Spinal cord (tissue), 10 donors: ENCODE measurements at places on chromosomes 3 and 15. TPM values are rescaled to one million over a fixed set of nuclear protein-coding genes. Genes with fewer than 3 reads are reported as not detected.

The BNC1 gene
- 0.15 TPM for polyA plus RNA-seq

- no peaks in the 10 kb centered on the region for H3K4me1 ChIP-seq
- peaks cover 8% of the 10 kb centered on the region for H3K36me3 ChIP-seq
- no peak overlapping the region for H3K4me3 ChIP-seq
- no peak for DNase-seq
- H3K27me3 ChIP-seq, result no peaks in the 10 kb centered on the region
These were observed 4.9 kb downstream of the NANOGP8 start for GRCh38 chr15:35080226-35080625.

DNA sequence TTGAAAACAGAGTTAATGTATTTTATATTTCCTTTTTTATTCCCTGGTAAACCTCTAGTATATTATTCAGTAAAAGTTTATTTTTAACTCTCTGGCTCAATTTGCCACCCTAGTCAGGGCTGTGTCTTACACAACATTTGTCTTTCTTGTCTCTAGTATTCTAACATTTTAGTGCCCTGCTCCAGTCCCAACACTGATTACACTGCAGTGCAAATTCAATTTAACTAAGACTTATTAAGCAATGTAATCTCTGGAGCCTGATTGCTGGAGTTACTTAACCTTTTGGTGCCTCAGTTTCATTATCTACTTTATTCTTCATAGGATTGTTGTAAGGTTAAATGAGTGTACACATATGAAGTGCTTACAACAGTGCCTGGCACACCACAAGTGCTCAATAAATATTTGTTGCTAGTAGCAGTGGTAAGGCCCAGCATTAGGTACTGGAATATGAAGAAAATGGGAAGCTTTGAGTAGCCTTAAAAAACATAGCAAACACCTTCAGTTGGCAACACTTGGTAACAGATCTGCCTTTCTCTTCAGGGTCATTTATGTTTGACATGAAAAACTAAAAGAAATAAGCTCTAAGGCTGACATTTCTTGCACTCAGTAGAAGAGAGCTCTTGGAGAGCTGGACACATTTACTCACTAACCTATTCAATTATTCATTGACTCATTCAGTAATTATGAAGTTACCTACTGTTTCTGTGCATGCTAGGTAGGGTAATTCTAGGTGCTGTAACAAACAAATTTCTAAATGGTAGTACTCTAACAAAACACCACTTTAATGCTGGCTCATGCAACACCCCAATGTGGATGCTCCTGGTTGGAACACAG, 364.5 kb upstream of the EPHA3 start:
- no peaks in the 10 kb centered on the region for H3K27me3 ChIP-seq
- H3K27ac ChIP-seq, result no peak overlapping the region
- no peaks in the 10 kb centered on the region for H3K4me1 ChIP-seq
- DNase-seq, result no peak

- no peaks in the 10 kb centered on the region for H3K27me3 ChIP-seq
- H3K4me3 ChIP-seq, result no peak overlapping the region
- no peaks in the 10 kb centered on the region for H3K4me1 ChIP-seq
- H3K36me3 ChIP-seq, result no peaks in the 10 kb centered on the region
These were observed 119.2 kb downstream of the CTNNB1 start for GRCh38 chr3:41318520-41318919.

The EFHB gene
- 6.9 TPM for polyA plus RNA-seq

- no peak overlapping the region for H3K27ac ChIP-seq
- no peaks in the 10 kb centered on the region for H3K4me1 ChIP-seq
- H3K4me3 ChIP-seq, result no peak overlapping the region
- peak; percentile 7 for DNase-seq
- no peaks in the 10 kb centered on the region for H3K36me3 ChIP-seq
These were observed 26.5 kb downstream of the RTP1 start for GRCh38 chr3:187223799-187224198.

- H3K27ac ChIP-seq, result no peak overlapping the region
- H3K27me3 ChIP-seq, result no peaks in the 10 kb centered on the region
- H3K4me3 ChIP-seq, result no peak overlapping the region
- no peaks in the 10 kb centered on the region for H3K4me1 ChIP-seq
- DNase-seq, result no peak
- H3K36me3 ChIP-seq, result no peaks in the 10 kb centered on the region
These were observed 60.6 kb downstream of the SUCLG2 start for GRCh38 chr3:67593761-67594234.
